MCF 10A (cell line): ENCODE measurements at places on chromosomes 1 and 21. TPM values are rescaled to one million over a fixed set of nuclear protein-coding genes. Genes with fewer than 3 reads are reported as not detected.

- peak; percentile 47 for DNase-seq
- H3K4me1 ChIP-seq: peaks cover 32% of the 10 kb centered on the region
- no peaks in the 10 kb centered on the region for H3K36me3 ChIP-seq
These were observed 805 bp downstream of the NRIP1 start for GRCh38 chr21:15063814-15064575.

DNA sequence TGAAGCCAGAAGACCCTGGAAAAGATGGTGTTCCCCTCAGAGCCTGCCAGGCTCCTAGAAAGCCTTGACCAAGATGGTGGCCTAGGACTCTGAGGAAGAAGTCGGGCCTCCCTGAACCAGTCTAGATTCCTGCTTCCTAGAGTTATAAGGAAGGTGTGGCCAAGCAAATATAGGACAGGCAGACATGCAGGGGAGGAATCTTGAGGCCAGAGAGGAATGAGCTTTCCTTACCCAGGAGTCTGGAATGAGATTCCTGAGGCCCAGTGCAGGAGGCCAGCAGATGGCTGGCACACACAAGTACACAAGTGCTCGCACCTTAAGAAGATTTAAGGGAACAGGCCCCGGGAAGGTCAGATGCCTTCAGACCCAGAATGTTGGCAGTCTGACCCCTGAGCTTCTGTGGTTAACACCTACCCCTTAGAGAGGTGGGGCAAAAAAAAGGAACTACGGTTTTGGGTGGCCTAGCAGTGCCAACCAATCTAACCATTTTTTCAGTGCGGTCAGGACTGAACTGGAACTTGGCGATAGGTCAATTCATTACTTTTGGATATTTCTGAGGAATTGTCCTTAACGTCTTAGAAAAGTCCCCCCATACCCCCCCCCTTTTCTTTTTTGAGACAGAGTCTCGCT lies 73.3 kb downstream of the MDM4 start:
- H3K27ac ChIP-seq: no peak overlapping the region
- peaks cover 11% of the 10 kb centered on the region for H3K4me1 ChIP-seq
- H3K27me3 ChIP-seq: no peaks in the 10 kb centered on the region

The NEGR1 gene
- total RNA-seq: 3.5 and 4.1 TPM in 2 replicates

- no peak overlapping the region for H3K4me3 ChIP-seq
- peaks cover 15% of the 10 kb centered on the region for H3K4me1 ChIP-seq
- no peaks in the 10 kb centered on the region for H3K27me3 ChIP-seq
These were observed 46.1 kb upstream of the SRP9 start for GRCh38 chr1:225731491-225731890.

- no peak overlapping the region for H3K4me3 ChIP-seq
- peak; percentile 67 for DNase-seq
- H3K4me1 ChIP-seq: peaks cover 6% of the 10 kb centered on the region
- H3K36me3 ChIP-seq: no peaks in the 10 kb centered on the region
These were observed 4.1 kb downstream of the KRTAP13-4 start for GRCh38 chr21:30434033-30434631.

DNA sequence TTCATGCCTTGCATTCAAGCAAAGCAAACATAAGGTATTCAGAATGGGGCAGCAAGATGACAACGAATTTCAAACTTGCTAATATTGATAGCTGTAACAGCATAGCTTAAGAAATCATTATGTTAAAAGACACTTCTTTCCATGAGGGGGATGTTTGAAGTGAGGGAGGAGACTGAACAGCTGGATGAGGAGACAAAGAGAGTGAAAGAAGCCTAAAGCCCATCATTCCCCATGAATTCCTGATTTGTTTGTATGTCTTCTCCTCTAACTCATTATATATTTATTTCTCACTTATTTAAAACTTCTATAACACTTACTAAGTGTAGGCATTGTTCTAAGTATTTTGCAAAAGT lies 125.2 kb upstream of the PBX1 start:
- H3K36me3 ChIP-seq: no peaks in the 10 kb centered on the region
- H3K27ac ChIP-seq: no peak overlapping the region
- no peaks in the 10 kb centered on the region for H3K4me1 ChIP-seq
- H3K27me3 ChIP-seq: no peaks in the 10 kb centered on the region

- H3K36me3 ChIP-seq: no peaks in the 10 kb centered on the region
- no peak overlapping the region for H3K4me3 ChIP-seq
- DNase-seq: no peak
- H3K27ac ChIP-seq: no peak overlapping the region
- no peaks in the 10 kb centered on the region for H3K4me1 ChIP-seq
These were observed 100.5 kb downstream of the ZBTB18 start for GRCh38 chr1:244151537-244151936.

The ERVH48-1 gene
- total RNA-seq: not detected in 2 replicates

DNA sequence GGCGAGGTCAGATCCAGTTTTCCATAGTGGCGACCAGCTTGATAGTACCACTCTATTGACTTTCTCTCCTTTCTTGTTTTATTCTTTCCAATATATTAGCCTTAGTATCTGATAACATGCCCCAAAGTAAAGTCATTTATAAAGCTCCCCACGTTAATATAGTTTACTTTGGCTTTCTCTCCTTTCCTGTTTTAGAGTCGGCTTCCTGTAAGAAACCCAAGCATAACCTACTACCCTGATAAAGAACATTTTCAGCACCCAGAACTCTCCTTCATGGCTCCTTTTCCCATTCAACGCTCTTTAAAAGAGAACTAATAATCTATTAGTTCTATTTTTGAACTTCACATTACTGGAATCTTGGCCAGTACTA lies 23.7 kb downstream of the CD1D start:
- no peaks in the 10 kb centered on the region for H3K4me1 ChIP-seq
- no peaks in the 10 kb centered on the region for H3K36me3 ChIP-seq
- DNase-seq: no peak
- H3K27ac ChIP-seq: no peak overlapping the region

The GJA9 gene
- not detected in 2 replicates for total RNA-seq

GRCh38 chr1:192489047-192489446 lies 86.5 kb upstream of the RGS1 start:
- DNase-seq: no peak
- no peaks in the 10 kb centered on the region for H3K27me3 ChIP-seq
- H3K4me1 ChIP-seq: peaks cover 25% of the 10 kb centered on the region
- H3K27ac ChIP-seq: no peak overlapping the region
- peaks cover 7% of the 10 kb centered on the region for H3K36me3 ChIP-seq

The VPS26C gene
- 38.5 and 61.6 TPM in 2 replicates for total RNA-seq

The INAVA gene
- 25.1 and 30.5 TPM in 2 replicates for total RNA-seq

The PERM1 gene
- total RNA-seq: not detected in 2 replicates

GRCh38 chr1:52842643-52843310 lies at the start of gene ZYG11A:
Gene ZYG11A (plus strand): TSS chr1:52842760. CDS start chr1:52842884, 124 bp downstream.
- H3K27me3 ChIP-seq: no peaks in the 10 kb centered on the region
- H3K4me3 ChIP-seq: peak within 1 kb of the TSS; percentile 44
- no peak within 1 kb of the TSS for H3K27ac ChIP-seq
- peak; percentile 44 for DNase-seq
- no peaks in the 10 kb centered on the region for H3K4me1 ChIP-seq

GRCh38 chr1:192826791-192827546 lies 18.1 kb downstream of the RGS2 start:
- peak; percentile 30 for DNase-seq
- no peaks in the 10 kb centered on the region for H3K36me3 ChIP-seq
- no peak overlapping the region for H3K4me3 ChIP-seq
- H3K27ac ChIP-seq: no peak overlapping the region
- no peaks in the 10 kb centered on the region for H3K27me3 ChIP-seq
- peaks cover 13% of the 10 kb centered on the region for H3K4me1 ChIP-seq
